ENCODE measurements at places on chromosomes 2 and 18.

DNA sequence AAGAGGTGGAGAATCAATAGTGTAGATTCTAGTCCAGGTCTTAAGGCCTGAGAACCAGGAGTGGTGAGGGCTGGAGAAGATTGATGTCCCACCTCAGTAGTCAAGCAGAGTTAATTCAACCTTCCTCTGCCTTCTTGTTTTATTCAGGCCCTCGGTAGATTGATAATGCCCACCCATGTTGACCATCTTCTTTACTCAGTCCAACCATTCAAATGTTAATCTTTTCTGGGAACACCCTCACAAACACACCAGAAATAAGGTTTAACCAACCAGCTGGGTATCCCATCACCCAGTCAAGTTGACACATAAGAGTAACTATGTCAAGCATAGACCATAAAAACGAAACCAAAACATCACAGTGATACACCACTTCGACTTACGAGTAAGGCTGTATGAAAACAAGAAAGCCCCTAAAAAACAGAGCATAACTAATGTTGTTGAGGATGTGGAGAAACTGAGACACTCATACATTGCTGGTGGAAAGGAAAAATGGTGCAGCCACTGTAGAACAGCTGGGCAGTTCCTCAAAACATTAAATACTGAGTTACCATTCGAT lies 57.5 kb downstream of the SLC35F5 start:
- no peak for DNase-seq

DNA sequence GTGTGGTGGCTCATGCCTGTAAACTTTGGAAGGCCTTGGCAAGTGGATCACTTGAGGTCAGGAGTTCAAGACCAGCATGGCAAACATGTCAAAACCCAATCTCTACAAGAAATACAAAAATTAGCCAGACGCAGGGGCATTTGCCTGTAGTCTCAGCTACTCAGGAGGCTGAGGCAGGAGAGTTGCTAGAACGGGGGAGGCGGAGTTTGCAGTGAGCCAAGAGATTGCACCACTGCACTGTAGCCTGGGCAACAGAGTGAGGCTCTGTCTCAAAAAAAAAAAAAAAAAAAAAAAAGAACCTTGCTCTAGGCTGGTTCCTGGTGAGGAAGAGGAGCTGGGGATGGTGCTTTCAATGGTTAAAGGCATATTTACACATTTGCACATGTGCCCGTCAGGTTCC lies 129.4 kb downstream of the LYPD6B start:
- DNase-seq: no peak

- DNase-seq: no peak
Observed at GRCh38 chr2:77418537-77418936, 103.6 kb downstream of the LRRTM4 start.

DNA sequence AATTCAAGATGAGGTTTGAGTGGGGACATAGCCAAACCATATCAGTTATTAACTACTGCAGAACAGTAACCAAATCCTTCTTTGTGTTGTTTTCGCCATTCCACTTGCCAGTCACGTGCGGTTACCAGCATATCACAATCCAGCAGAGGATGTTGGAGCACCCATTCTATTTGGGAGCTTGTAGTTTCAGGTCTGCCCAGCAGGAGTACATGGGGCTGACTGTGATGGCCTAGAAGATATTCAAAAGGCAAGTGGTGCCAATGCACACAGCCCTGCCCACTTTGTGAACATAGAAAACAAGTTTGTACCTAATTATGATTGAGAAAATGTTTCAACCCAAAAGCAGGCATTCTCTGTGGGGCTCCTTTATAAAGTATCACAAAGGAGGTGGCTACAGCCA lies 57.0 kb downstream of the ZNF519 start:
- DNase-seq: no peak

- no peak for DNase-seq
Observed at GRCh38 chr2:217943446-217944321, 59.1 kb downstream of the TNS1 start.

- DNase-seq: no peak
Observed at GRCh38 chr2:198756166-198756565, 701.6 kb downstream of the SATB2 start.

GRCh38 chr18:77015169-77015568 lies 117.4 kb downstream of the MBP start:
- no peak for DNase-seq

DNA sequence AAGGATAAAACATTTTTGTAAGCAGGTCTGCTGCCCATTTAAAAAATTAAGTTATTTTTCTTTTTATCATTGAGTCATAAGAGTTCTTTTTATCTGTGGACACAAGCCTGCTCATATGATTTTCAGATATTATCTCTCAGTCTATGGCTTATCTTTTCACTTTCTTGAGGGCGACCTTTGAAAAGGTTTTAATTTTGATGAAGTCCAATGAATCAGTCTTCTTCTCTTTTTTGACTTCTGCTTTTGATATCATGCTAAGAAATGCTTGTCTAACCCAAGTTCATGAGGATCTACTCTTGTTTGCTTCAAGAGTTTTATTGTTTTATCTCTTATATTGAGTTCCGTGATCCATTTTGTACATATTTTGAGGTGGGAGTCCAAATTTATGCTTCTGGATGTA lies 36.5 kb downstream of the PSMD14 start:
- DNase-seq: no peak

DNA sequence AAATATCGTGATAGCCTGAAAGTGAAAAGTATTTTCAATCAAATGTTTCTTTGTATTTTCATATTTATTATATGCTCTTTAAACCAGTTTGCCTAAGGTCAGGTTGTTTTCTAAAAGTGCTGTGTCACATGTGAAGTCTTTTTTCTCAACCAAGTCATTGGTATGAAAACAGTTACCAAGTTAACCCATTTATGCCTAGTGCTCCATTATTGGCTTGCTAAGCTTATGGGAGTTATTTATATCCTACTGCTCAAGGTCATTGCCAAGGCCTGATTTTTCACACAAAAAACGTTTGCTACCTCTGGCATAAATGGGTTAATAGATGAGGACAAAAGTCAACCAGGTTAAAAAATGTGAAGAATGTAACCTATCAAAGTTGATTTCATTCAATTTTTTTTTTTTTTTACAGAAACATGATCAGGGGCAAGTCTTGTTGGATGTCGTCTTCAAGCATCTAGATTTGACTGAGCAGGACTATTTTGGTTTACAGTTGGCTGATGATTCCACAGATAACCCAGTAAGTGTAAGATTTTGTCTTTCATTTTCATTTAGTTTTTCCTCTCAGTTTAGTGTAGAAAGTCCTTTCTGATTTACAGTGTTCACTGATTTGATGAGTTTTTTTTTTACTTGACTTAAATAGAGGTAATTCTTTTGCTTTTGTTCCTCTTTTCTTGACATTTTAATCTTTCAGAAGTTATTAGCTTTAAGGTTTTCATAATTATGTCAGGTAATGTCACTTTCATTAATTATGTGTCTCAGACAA lies 102.6 kb downstream of the PTPN4 start:
- no peak for DNase-seq

DNA sequence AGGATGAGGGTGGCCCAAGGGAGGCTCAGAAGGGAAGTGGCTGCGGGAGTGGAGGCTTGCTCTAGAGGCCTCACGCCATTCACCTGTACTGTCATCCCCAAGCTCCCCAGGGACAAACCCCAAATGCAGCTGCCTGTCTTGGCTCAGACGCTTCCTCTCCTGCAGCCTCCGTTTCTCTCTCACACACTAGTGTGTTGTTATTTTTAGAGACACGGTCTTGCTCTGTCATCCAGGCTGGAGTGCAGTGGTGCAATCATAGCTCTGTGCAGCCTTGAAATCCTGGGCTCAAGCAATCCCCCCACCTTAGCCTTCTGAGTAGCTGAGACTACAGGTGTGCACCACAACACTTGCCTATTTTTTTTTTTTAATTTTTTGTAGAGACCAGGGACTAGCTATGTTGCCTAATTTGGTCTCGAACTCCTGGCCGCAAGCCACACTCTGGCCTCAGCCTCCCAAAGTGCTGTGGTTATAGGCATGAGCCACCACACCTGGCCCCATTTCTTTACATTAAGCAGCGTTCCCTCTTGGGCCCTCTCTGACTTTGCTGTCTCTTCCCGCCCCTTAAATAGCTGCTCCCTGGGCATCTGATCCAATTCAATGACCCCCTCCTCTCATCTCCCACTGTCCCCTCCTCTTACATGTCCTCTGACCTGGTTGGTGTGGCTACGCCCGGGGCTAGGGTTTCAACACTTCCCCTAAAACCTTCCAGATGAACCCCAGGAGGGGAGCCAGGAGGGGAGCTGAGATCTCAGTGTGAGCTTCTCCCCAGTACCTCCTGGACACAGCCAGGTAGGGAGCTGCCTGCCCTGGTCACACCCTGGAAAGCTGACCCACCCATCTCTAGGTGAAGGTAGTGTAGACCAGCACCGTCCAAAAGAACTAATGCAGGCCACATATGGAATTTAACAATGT lies 24.0 kb upstream of the LOXHD1 start:
- DNase-seq: no peak

DNA sequence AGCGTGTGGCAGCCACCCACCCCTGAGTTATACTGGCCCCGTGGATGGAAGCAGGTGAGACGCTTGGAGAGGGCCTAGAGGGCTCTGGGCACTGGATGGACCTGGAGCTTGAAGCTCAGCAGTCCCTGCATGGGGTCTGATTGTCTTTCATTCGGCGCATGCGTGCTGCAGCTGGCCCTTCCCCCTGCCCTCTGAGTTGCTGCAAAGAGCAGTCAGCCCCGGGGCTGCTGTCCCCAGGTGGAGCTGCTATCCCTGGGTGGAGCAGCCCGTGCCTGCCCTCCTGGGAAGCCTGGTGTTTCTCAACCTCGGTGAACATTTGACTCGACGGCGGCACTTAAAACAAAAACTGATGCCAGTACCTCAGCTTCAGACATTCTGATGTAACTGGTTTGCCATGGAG lies 29.6 kb downstream of the IGFBP5 start:
- no peak for DNase-seq

- no peak for DNase-seq
Observed at GRCh38 chr2:143422681-143423080, 293.5 kb downstream of the ARHGAP15 start.

DNA sequence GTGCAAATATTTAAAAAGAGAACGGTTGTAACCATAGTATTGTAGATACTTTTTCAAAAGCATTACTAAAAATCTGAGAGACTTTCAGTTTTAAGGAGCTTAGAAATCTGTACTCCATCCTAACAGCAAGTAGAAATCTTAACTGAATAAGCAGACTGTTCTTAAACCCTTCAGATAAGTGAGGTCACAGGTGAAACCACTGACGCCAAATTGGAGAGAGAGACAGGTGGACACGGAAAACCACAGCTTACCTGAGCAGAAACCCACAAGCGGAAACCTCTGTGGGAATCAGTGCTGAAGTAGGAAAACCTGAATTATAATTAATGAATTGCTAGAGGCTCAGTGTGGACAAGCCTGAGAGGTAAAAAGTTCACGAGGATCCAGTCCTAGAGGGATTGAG lies 959.4 kb upstream of the CELF4 start:
- DNase-seq: no peak

DNA sequence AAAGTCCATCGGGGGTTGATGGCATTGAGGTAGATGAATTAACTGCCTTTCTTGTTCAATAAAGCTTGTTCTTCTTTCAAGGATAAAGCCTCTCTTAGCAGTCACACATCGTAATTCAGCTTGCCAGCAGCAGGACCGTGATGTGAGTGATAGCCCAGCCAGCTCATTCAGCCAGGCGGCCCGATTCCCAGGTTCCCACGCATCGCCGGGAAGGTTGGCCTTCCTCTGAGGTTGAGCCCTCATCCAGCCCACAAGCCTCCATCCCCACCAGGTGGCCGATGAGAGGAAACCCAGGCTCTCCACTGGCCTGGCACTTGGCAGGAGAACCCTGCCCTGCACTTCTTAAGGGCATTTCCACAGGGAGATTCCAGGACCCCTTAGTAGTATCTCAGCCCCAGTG lies 4.7 kb downstream of the AGAP1 start:
- DNase-seq: no peak

DNA sequence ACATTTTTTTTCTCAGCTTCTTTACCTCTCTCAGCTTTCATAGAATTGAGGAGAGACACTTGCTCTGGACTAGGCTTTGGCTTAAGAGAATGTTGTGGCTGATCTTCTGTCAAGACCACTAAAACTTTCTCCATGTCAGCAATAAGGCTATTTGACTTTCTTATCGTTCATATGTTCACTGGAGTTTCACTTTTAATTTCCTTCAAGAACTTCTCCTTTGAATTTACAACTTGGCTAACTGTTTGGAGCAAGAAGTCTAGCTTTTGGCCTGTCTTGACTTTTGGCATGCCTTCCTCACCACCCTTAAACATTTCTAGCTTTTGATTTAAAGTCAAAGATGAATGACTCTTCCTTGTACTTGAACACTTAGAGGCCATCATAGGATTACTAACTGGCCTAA lies 104.4 kb upstream of the SLC39A10 start:
- DNase-seq: no peak

- DNase-seq: no peak
Observed at GRCh38 chr2:71602115-71602495, 148.7 kb downstream of the DYSF start.

DNA sequence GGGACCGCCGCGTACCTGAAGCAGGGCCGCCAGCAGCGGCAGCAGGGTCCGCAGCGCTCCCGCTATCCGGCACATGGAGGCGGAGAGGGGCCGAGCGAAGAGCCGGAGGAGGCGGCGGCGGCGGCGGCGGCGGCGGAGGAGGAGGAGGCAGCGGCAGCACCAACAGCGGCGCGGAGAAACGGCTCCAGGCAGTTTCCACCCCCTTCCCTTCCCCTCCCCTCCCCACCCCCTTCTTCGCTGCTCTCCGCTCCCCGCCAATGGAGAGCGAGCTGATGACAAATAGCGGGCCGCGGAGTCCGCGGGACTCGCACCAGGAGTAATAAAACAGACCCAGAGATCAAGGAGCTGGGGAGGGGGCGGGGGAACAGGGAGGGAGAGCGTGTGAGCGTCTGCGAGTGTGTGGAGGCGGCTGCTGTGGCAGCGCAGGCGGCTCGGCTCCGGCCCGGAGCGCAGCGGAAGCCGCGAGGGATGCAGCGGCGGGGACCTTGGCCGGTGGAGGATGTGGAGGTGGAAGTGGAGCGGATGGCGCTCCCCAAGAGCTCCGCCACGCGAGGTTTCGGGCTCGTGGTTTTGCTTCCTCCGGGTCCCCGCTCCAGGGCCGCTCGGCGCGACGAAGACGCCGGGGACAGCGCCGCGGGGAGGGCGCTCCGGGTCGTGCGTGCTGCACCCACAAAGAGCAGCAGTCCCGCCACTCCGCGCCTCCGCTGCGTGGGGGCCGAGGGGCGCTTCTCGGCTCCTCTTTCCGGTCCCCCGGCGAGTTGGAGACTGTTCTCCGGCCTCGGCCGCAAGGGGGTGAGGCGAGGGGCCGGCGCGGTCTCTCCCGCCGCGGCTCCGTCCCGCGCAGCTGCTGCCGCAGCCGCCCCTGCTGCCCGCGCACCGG lies at the start of gene CDH2:
TSS of gene CDH2 (minus strand) at position 183 of the 880 bp plus-strand sequence. CDS start at position 75, 108 bp downstream.
- peak; percentile 69 for DNase-seq

GRCh38 chr2:238554468-238555315 lies 128.0 kb downstream of the ASB1 start:
- no peak for DNase-seq

DNA sequence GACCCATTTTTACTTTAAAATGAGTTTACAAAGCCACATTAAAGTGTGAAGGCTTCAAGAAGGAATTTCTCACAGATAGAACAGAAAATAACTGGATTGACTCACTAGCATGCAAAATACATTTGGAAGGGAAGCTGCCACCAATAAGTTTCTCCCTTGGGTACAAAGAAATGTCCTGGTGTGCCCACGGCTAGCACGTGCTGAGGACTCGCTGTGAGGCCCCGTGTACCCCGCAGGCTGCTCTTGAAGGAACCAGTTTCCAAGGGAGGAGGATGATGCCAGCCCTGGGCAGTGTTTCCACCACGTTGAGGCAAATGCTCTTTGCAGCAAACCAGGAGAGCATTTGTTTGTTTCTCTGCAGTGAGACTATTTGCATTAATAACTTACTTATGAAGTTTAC lies 207.3 kb downstream of the SH3RF3 start:
- no peak for DNase-seq

Data from kidney epithelial cell (primary cell).